Natural killer cell treated with Interleukin-12 subunit alpha and Interleukin-12 subunit beta and Interleukin-15 and Interleukin-18, amount 100 ng/mL, for 72 hours (primary cell): ENCODE measurements at places on chromosomes 13 and 19. TPM values are rescaled to one million over a fixed set of nuclear protein-coding genes. Genes with fewer than 3 reads are reported as not detected.

The NRTN gene
- total RNA-seq: not detected

The DNAAF3 gene
- not detected for total RNA-seq

The MYH14 gene
- total RNA-seq: not detected

The TMEM150B gene
- 0.67 TPM for total RNA-seq

The DKKL1 gene
- not detected for total RNA-seq

The KLK14 gene
- 0.50 TPM for total RNA-seq

The EBI3 gene
- total RNA-seq: 32.4 TPM

The ZNF665 gene
- total RNA-seq: 3.0 TPM

The GPC5 gene
- total RNA-seq: 0.55 TPM

The ILF3 gene
- total RNA-seq: 579 TPM

The ZNF491 gene
- total RNA-seq: 1.8 TPM

The WDFY2 gene
- total RNA-seq: 9.3 TPM

The CD33 gene
- 0.89 TPM for total RNA-seq

The ZNF8 gene
- total RNA-seq: 3.6 TPM

The ZNF730 gene
- total RNA-seq: 1.3 TPM

The SHISA7 gene
- not detected for total RNA-seq

The DPF1 gene
- 0.12 TPM for total RNA-seq

The RDH8 gene
- total RNA-seq: not detected

The PROZ gene
- total RNA-seq: not detected

The PTGER1 gene
- total RNA-seq: 0.67 TPM

The IL27RA gene
- total RNA-seq: 44.0 TPM

The ZAR1L gene
- not detected for total RNA-seq

The LRFN3 gene
- total RNA-seq: 4.6 TPM

The ZNF433 gene
- 3.7 TPM for total RNA-seq

The COX6B2 gene
- not detected for total RNA-seq

The GAPDHS gene
- total RNA-seq: not detected

The C19orf85 gene
- not detected for total RNA-seq

The SLITRK6 gene
- not detected for total RNA-seq

The ATP12A gene
- 0.12 TPM for total RNA-seq

The TGFB1 gene
- total RNA-seq: 131 TPM

The SLC7A9 gene
- 0.31 TPM for total RNA-seq

The KRTDAP gene
- not detected for total RNA-seq

The EVI5L gene
- 11.5 TPM for total RNA-seq

The GIPR gene
- 74.0 TPM for total RNA-seq

The ANGPTL4 gene
- total RNA-seq: not detected

The NLRP9 gene
- not detected for total RNA-seq

The TMEM91 gene
- total RNA-seq: 4.7 TPM

The ZNF506 gene
- total RNA-seq: 21.1 TPM

The CYSLTR2 gene
- 15.8 TPM for total RNA-seq

The PEAK3 gene
- 8.2 TPM for total RNA-seq

The FCGBP gene
- 6.6 TPM for total RNA-seq

The SRRM5 gene
- 1.1 TPM for total RNA-seq

The NXNL1 gene
- total RNA-seq: not detected

The KLK6 gene
- not detected for total RNA-seq

The LHFPL6 gene
- 0.81 TPM for total RNA-seq

The ZNF773 gene
- 5.6 TPM for total RNA-seq

The TEAD2 gene
- total RNA-seq: not detected

The ZNF441 gene
- total RNA-seq: 11.9 TPM

The ANKRD24 gene
- 0.74 TPM for total RNA-seq

The C13orf46 gene
- 0.64 TPM for total RNA-seq

The TRIP10 gene
- total RNA-seq: 44.8 TPM

The SERPINE3 gene
- total RNA-seq: not detected

The PCDH20 gene
- not detected for total RNA-seq

The FAM216B gene
- not detected for total RNA-seq

The GNG8 gene
- total RNA-seq: 3.0 TPM

The DOCK9 gene
- 25.4 TPM for total RNA-seq
